ENCODE measurements at places on chromosomes 5 and 9. TPM values are rescaled to one million over a fixed set of nuclear protein-coding genes. Genes with fewer than 3 reads are reported as not detected.

Gene MARVELD2
- total RNA-seq = 31.4 TPM

DNA sequence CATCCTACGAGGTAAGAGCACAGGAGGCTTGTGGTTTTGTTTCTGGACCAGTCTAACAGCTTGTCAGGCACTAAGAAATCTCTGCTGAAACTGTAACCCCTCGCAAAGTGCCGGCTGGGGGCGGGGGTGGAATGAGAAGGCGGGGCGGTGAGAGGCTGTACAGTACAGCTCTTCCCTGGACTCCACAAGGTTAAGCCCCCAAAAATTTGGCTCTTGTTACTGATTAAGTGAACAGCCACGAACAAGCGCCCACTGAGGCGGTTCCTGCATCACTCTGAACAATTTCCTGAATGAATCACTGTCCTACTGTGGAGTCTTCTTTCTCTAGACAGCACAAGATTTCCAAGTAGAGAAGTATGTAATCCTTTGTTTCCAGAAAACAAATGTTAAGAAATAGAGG is 6.8 kb downstream of the FBP2 start:
- no peak for DNase-seq
- H3K4me1 ChIP-seq = no peaks in the 10 kb centered on the region

GRCh38 chr5:116528519-116529234 is 45.9 kb downstream of the SEMA6A start:
- peaks cover 8% of the 10 kb centered on the region for H3K4me1 ChIP-seq
- no peak overlapping the region for H3K4me3 ChIP-seq
- DNase-seq = no peak
- H3K27me3 ChIP-seq = no peaks in the 10 kb centered on the region
- H3K36me3 ChIP-seq = no peaks in the 10 kb centered on the region
- H3K27ac ChIP-seq = no peak overlapping the region

DNA sequence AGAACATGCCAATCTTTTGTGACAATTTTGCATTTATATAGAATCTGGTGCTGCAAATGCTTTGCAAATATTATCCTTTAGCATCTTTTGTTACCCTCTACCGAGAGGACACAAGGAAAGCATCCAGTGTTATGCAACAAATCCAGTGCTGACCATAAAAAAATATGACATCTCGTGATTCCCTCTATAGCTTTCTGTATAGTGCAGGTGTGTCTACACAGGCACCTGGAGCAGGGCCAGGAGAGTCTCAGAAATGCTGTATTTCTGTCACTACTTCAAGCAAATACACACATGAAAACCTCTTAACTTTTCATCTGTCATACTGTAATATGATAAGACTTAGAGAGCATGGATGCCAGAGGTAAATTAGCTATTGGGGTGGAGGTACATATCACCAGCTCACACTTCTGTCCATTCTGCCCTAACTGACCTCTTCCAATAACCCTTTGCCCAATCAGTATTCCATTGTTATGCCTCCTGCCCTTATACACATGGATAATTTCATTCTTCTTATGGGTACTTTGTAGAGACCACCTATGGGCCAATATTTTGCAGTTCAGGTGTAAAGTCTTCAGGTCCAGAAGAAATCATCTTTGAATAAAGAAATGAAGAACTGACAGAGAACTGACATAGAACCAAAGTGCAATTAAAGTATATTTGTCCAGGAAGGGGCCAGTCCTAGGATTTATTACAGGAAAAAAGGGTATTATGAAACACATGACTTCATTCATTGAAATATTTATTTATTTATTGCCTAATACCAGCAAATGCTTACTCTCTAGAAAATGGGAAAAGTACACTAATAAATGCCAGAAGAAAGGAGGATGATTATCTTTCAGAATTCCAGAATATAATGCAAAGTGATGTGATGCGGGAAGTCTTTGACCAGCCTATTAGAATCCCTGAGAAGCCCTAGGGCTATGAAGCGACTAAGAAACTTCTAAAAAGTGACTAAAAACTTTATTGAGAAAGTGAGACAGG is 106.5 kb downstream of the EPB41L4A start:
- H3K4me1 ChIP-seq = no peaks in the 10 kb centered on the region
- no peaks in the 10 kb centered on the region for H3K27me3 ChIP-seq
- no peak overlapping the region for H3K4me3 ChIP-seq
- H3K27ac ChIP-seq = no peak overlapping the region
- H3K36me3 ChIP-seq = no peaks in the 10 kb centered on the region

GRCh38 chr5:126812199-126812570 is 35.2 kb downstream of the LMNB1 start:
- H3K27me3 ChIP-seq = no peaks in the 10 kb centered on the region
- DNase-seq = no peak
- H3K36me3 ChIP-seq = peaks cover 82% of the 10 kb centered on the region
- no peaks in the 10 kb centered on the region for H3K4me1 ChIP-seq
- no peak overlapping the region for H3K27ac ChIP-seq
- H3K4me3 ChIP-seq = no peak overlapping the region

Measured in H1 (cell line).